ENCODE measurements at places on chromosomes 11 and 22.
A peak's percentile ranks its signal among the peaks of the same experiment; 100 is the strongest.

DNA sequence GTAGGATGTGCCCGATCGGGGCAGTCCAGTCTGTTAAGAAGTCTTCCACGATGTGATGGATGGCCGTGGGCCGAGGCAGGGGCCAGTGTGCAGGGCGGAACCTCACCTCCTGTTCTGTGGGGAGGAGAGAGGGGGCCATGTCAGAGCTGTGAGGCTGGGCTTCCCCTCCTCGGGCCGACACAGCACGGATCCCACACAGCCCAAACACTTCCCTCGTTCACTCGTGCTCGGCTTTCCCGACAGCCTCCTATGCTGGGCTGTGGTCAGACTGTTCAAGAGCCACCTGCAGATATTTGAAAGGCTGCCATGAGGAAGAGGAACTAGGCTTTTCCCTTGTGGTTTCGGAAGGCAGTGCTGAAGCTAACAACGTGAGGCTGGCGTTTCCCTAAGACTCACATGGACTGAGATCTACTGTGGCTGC lies 12.3 kb upstream of the TXN2 start:
- DNase-seq: peak; percentile 57

DNA sequence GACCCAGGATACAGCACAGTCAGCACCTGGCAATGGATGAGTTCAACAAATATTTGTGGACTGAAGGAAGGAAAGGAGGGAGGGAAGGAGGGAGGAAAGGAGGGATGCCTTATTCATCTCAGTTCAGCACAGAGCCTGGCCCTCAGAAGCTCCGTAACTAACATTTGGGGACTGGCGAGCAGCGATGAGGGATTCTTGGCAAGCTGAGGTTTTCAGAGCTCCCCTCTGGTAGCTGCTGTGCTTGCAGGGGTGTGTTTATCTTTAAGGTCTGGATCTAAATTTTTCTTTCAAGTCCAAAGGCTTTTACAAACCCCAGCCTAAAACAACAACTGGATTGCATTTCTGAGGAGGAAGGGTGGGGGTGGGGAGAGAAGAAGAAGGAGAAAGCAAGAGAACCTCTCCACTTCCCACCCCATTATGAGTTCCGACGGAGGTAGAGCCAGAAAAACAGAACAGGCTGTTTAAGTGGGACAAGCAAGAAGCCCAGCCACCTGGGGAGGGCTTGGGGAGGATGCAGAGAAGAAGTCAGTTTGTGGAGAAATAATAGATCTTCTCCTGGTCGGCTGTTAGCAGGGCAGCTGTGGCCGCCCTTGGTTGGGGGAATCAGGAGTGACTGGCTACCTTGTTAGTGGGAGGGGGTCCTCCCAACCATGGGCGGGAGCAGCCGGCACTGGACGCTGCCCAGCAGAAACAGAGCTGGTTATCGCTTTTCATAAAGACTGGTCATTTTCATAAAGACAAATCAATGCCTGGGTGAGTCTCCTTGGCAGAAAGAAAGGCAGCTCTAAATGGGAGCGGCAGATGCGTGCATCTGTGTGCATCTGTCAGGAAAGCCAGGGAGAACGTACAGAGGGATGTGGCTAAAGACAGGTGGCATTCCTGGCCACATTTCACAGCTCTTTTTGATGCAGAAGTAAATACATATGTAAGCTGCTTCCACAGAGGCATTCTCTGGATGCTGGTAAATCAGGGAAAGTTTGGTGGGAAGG lies 78.0 kb downstream of the TSPAN18 start:
- DNase-seq: no peak

- no peak for DNase-seq
These were observed 3.1 kb downstream of the HYLS1 start for GRCh38 chr11:125890447-125891100.

DNA sequence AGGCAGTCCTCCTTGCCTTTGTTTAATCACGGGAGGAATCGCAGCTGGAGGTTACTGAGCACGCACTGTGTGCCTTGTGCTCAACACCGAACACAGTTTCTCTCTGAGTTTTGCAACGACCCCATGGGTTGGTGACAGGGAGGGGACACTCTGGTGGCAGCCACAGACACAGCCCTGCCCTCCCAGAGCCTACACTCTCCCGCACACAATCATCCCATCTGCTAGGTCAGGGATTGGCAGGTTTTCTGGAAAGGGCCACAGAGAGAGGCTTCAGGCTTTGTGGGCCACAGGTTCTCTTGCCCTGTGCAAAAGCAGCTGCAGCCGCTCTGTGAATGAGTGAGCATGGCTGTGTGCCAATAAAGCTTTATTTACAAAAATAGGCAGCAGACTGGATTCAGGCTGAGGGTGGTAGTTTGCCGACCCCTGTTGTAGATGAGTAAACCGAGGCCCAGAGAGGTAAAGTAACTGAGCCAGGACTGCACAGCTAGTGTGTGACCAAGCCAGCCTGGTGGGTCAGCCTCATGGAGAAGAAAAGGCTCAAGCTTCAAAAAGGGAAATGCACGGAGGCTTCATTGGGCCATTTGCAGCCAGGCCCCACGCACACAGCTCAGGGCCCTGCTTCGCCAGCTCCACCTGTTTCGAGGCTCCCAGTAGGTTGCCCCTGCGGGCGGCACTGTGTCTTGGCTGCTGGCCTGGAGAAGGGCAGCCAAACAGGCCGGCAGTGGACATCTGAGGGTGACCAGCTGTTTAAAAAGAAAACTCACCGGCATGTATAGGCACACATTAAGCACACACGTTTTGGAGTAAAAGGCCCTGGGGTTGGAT lies 16.3 kb downstream of the LTO1 start:
- no peak for DNase-seq

GRCh38 chr22:18059473-18059872 lies 18.3 kb upstream of the PEX26 start:
- DNase-seq: no peak

DNA sequence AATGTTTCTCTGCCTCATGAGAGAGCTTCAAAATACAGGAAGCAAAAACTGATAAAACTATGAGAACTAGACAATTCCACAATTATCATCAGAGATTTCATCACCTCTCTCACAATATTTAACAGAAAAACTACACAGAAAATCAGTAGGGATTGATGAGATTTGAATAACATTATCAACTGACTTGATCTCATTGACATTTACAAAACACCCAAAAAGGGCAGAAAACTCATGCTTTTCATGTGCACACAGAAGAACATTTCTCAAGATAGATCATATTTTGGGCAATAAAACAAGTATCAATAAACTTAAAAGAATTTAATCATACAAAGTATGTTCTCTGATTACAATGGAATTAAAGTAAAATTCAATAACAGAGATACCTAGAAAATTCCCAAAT lies 35.6 kb downstream of the BTBD10 start:
- no peak for DNase-seq

All from GM12891 (cell line).